ENCODE measurements at places on chromosomes 12 and 14.

GRCh38 chr12:106106892-106107291 lies 31.9 kb downstream of the NUAK1 start:
- no peak for DNase-seq

- no peak for DNase-seq
These were observed 125.9 kb upstream of the FOXN3 start for GRCh38 chr14:89542786-89543424.

DNA sequence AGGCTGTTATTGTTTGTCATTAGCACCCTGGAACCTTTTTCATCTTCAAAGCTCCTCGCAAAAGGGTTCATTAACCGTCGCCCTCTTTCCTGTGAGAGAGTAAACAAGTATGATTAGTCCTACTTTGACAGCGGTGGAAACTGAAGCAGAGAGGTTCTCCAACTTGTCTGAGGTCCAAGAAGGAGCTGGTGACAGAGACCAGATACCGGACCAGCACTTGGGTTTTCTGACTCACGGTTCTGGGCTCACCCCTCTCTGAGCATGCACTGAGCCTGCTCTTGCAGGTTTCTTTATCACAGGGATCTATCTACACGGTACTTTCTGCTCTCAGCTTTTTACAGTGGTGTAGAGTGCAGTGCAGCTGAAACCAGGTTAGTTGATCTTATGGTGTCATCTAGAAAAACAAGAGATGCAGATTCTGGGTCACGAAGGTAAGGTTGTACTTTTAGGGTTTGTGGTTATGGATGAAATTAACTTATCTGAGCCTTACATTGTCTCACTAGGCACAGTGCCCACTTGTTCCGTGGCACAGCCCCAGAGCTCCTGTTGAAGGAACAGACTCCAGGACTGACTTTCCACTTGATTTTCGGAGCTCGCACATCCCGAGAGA lies 62.1 kb downstream of the PPP2R5C start:
- DNase-seq: no peak

DNA sequence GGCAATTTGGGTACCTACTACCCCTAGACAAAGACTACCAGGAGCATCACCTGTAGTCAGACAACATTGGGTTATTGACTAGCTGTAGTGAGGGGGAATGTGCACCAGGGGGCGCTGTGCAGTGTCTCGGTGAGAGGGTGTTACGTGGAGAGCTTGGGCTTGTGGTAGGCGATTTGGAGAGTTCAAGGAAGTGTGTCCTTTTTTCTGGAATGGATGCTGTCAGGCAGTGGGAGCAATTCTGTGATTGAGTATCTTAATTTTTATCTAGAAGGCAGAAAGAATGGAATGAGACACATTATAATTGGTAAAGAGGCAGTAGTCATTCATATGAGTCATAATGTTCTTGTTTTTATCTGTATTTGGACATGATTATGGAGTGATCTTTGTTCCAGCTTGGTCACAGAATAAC lies 187.7 kb downstream of the GALC start:
- no peak for DNase-seq

DNA sequence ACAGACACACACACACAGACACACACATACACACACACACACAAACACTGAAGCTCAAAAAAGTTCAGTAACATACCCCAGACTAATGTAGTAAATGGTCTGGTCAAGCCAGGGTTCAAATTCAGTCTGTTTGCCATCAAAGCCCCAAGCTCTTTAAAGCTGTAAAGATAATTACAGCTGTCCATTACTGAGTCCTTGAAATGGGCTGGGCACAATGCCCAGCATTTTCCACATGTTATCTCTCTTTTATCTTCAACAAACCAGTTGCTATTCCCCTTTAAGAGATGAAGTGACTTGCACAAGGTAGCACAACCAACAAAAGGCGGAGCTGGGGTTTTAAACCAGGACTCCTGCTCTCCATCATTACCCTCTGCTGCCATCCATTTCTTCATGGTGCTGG lies 7.6 kb upstream of the UNC119B start:
- no peak for DNase-seq

DNA sequence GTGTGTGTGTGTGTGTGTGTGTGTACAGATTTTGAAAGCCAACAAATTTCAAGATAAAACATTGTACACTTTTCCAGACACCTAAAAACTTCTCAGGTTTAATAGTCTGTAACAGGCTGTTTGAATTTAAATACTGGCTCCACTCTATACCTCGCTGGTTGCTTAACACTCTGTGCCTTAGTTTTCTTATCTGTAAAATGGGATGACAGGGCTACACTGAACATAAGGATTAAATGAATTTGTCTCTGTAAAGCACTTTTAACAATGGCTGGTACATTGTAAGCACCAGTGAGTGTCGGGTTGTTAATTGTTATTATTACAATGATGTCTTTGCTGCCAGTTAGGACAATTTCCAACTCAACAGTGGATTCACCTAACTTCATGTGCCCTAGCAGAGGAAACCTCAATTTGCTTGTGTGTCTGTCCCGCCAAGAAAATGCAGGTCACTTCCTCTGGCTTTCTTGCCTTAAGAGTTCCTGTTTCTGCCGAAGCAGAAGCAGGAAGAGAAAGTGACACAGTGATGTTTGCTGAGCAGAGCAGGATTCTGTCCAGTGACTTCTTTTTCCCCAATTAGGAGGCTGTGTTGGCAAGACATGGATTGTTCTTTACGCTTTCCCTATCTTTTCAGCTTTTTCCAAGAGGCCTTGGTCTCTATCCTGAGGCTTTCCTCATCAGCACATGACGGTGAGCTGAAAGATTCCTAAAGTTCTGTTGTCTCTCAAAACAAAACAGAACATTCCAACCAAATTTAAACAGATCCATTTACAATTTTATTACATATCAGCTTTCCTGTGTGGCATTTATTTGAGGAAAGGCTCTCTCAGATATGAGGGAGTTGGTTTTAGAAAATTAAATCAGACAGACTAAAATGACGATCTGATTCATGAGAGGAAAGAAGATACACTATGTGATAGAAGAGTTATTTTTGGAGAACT lies 154.1 kb upstream of the ATP2B1 start:
- no peak for DNase-seq

GRCh38 chr12:15899282-15899870 lies 11.8 kb upstream of the DERA start:
- no peak for DNase-seq

DNA sequence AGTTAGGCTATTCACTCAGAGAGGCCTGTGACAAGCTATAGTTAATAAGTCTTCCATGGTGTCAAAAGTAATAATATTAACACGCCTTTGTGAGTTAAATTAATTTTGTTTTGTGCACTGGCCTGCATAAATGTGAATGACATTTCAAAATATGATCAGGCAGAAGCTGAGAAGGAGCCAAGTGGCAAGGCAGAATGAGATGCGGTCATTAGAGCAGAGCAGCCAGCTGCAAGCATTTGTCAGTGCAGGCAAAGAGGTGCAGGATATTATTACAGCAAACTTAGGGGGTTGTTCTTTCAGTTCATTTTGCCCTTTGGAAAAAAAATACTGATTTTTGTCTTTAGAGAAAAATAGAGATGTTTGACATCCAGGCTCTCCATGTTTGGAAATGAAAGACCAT lies 364.5 kb downstream of the PAWR start:
- no peak for DNase-seq

DNA sequence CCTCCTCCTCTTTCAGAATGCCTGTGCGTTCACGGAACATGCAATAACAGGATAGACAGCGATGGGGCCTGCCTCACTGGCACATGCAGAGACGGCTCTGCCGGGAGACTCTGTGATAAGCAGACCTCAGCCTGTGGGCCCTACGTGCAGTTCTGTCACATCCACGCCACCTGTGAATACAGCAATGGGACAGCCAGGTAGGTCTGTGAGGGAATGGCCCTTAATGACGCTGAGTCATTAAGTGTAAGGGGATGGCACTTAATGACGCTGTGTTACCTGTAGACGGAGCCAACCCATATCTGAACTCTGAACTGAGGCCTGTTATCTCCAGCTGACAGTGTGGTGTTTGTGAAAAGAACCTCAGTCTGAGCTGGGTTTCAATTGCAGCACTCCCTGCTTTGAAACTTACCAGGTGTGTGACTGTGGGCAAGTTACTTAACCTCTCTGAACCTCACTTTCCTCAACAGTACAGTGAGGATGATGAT lies 86.9 kb downstream of the STAB2 start:
- no peak for DNase-seq

- no peak for DNase-seq
These were observed 114.4 kb upstream of the DIO2 start for GRCh38 chr14:80325688-80326087.

DNA sequence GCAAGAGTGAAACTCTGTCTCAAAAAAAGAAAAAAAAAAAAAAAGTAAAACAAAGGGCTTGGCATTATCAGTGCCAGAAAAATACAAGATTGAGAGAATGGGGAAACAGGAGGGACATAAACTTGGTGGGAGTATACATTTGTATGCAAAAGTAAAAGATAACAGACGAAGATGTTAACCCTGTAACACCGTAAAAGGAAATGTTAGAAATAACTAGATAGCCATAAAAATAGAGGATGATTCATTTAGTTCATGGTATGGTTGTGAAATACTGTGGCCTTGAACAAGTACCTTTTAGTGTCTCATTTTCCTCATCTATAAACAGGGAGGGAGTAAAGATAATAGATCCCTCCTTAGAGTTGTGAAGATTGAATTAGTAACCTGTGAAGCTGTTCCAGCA lies 33.3 kb downstream of the ATP2A2 start:
- no peak for DNase-seq

Data from coronary artery (tissue), 2 donors.